ENCODE measurements at places on chromosomes 3 and 15.
A peak's percentile ranks its signal among the peaks of the same experiment; 100 is the strongest.

- no peak for DNase-seq
These were observed 871.2 kb downstream of the TUSC7 start for GRCh38 chr3:117580806-117581205.

DNA sequence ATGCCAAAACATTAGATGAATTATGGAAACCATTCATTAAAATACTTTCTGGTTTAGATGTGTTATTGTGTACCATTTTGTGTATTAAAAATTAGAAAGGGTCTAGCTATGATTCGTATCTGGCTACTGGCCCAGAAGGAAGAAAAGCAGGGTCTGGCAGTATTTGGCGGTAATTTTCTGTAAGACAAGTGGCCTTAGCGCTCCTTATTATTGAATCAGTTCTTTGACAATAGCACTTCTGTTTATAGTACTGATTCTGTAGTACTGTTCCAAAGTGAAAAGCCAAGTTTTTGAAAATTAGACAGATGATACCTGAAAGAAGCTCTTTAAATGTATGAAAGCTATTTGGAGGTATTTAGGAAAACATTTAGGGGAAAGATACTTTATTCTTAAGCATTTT, 10.2 kb downstream of the GLCE start:
- no peak for DNase-seq

- DNase-seq, result peak; percentile 56
These were observed 1.4 kb downstream of the FYTTD1 start for GRCh38 chr3:197750858-197751737.

DNA sequence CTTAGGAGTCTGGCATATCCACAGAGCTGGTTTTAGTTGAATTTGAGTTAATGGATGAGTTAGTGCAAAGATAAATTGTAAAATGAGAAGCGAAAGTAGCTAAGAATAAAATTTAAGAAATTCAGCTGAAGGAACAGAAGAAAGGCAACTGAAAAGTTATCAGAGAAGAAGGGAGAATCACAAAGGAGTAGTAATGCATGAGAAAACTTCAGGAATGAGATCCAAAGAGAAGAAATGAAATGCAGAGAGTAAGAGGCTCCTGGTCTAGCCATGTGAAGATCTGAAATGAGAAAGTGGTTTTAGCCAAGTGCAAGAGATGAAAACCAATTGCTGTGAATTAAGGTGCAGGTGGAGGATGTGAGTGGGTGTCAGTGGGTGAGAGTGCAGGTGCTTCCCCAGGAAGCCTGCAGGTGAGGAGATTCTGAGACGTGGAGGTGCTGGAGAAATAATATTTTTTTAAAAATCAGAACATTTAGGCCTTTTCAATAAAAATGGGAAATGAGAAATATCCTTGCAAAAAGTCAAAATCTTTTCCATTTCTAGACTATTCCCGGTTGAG, 18.5 kb downstream of the KBTBD8 start:
- no peak for DNase-seq

GRCh38 chr15:44275150-44275830, 13.2 kb upstream of the GOLM2 start:
- no peak for DNase-seq

DNA sequence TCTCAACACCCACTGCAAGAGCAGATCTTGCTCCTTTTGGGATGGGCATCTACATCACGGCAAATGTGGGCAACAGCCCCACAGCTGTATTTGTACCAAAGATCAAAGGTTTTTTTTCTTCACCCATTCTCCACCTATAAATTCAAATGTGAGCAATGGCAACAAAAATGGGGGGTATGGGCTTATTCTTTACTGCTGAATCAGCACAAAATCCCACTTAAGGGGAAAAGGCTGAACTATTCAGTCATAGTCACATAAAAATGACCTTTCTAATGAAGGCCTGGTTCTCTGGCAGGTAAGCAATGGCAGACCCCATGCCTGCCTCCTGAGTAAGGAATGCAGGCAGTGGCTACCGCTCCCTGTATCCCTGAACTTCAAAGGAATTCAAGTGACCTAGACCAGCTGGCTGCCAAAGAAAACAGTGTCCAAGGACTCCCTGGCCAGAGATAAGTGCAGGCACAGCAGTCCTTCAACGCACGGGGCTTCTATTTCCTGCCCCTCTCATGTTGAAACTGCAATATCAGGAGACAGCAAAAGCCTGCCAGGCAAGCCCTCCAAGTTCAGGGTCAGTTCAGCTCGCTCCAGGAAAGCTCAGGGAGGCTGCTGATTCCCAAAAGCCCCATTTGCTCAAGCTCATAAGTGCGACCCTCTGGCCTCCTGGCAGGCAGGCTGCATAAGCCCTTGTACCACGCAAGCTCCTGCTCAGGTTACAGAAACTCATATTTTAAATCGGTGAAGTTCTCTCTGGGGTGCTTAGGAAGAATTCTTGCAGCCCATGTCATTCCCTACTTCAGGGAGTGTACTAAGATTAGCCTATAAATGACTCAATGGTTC, 134.1 kb downstream of the PDZRN3 start:
- DNase-seq, result peak; percentile 34

GRCh38 chr15:42133886-42134502, 22.4 kb downstream of the PLA2G4F start:
- DNase-seq, result peak; percentile 38

- DNase-seq, result peak; percentile 57
These were observed 21.6 kb upstream of the PLXNA1 start for GRCh38 chr3:126961191-126961790.

- DNase-seq, result no peak
These were observed 23.7 kb upstream of the GPD1L start for GRCh38 chr3:32082721-32083120.

- DNase-seq, result no peak
These were observed 4.5 kb downstream of the GPR156 start for GRCh38 chr3:120280566-120280965.

DNA sequence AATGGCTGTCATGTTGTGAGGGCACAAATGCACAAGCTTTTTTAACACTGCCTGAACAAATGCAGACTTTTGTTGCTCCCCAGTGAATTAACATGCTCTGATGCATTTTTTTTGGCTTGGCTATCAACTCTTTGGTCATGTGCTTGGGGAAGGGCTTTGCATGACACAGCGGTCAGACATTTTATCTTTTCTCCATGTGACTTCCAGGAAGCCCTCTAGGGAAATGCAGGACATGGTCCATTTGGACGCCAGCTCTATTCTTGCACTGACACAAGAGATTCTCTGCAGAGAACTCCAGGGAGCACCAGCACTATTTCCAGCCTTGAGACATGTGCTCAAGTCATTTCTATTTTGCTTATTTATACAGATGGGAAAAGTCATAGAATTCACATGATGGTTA, 46.2 kb downstream of the NEK11 start:
- peak; percentile 4 for DNase-seq

GRCh38 chr3:117079997-117080396, 370.4 kb downstream of the TUSC7 start:
- no peak for DNase-seq

DNA sequence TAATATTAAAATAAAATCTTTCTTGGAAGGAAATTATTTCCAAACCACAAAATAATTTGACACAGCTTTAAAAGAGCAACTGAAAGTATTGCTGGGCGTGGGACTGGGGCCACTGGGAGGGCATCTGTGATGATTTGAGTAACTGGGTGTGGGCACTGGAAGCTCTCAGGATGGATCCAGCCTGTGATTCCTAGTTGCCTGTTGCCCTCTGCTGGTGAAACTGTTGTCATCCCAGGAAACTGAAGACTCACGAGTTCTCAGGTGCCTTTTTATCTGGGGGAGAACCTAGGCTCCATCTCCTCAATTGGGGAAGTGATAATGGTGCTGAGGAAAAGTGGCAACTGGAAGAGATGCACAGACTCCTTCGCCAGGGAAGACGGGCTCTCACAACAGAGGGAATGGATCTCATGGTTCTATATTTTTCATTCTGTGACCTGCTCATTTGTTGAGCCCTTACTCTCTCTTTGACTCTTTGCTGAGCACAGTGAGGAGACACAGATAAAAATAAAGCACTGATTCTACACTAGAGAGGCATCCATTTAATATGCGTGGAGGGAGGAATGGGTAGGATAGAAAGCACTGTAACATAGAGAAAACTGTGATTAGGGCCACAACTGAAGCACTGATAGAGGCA, 61.6 kb downstream of the TPRG1 start:
- DNase-seq, result peak; percentile 70

- DNase-seq, result no peak
These were observed 64.2 kb downstream of the BOC start for GRCh38 chr3:113275583-113275928.

DNA sequence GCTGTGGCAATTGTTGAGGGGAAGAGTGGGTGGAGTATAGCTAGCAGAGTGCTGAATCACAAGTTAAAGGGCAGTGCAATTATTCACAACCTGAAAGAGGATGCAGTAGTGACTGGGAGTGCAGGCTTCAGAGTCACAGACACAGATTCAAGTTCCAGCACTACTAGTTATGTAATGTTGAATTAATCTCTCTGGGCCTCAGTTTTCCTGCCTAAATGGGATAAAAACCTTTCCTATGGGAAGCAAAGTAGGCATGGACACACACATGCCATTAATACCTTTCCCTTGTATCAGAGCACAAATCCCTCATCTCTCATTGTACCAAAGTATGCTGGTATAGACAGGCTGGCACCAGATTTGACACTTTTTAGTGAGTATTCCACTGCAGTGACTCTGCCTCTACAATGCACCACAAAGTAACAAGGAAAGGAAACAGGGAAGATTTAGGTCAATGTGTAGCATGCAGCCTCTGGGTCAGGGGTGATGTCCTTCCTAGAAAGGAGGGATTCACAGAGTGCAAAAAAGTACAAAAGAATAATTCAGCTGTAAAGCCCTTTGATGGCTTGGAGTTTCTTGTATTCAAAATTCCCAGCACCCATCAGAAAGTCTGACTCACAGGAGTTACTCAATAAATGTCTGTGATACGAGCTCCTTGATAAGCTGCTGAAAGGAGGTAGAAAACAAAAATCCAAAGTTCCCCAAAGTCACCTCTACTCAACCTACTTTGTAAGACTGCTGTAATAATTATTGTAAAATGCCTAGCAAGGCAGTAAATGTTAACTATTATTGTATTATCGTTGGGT, 507.5 kb upstream of the TGFBR2 start:
- peak; percentile 81 for DNase-seq

- no peak for DNase-seq
These were observed 60.4 kb upstream of the SLC2A2 start for GRCh38 chr3:171086914-171087313.

DNA sequence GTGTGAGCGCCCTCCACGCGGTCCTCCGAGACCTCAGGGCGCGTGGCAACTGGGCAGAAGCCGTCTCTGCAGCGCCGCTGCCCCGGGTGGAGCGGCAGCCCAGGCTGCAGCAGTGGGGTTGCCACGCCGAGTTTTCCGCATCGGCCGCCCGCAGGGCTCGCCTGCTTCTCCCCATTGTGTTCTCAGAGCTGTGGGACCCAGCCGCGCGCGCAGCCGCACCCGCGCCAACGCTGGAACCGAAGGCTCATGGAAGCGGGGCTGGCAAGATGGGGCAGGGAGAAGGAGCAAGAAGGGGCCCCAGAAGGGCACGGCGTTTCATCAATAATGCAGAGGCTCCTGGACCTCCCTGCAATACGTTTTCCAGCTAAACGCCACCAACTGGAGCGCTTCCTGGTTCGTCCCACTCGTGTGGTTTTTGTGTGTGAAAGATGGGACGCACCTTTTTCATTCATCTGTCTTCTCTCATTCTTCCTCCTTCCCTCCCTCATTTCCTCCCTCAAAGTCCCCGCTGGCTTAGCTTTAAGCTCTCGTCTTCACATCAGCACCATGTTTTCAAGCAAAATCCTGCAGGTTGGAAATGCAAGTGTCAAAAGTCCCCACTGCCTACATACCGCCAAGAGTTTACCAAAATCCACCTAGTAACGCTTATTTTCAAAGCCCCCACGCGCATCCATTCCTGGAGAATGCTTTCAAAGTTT, 1.2 kb downstream of the ROBO1 start:
- DNase-seq, result peak; percentile 15

DNA sequence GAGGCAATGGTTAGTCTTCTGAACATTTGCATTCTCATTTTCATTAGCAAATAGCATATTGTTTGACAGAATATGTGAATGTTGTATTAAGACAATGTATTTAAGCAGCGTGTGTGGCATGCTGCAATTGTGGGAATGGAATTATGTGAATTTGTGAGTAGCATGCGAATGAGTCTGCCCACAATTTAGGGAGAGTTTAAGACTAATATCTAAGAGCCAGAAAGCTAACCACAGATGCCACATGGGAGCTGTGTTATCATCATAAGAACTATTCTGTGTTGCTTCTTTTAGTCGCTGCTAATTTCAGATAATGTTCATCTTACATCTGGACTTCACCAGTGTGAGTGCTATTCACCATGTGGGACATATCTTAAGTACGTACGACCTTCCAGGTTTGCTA, 494.5 kb downstream of the RBMS3 start:
- DNase-seq, result no peak

DNA sequence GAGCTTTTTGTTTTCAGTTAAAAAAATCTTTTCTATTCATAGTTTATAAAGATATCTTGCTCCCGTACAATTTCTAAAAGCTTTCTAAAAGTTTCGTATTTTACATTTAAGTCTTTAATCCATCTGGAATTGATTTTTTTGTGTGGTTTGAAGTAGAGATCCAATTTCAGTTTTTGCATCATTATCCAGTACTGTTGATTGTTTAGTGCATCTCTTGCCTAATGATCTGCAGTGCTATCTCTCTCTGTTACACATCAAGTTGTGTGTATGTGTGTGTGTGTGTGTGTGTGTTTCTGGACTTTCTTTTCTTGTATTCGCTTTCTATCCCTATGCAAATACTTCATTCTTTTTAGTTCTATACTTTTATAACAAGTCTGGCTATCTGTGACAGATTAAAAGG, 605.8 kb upstream of the DPPA4 start:
- no peak for DNase-seq

GRCh38 chr3:101936419-101937356, 87.4 kb downstream of the NFKBIZ start:
- peak; percentile 94 for DNase-seq

DNA sequence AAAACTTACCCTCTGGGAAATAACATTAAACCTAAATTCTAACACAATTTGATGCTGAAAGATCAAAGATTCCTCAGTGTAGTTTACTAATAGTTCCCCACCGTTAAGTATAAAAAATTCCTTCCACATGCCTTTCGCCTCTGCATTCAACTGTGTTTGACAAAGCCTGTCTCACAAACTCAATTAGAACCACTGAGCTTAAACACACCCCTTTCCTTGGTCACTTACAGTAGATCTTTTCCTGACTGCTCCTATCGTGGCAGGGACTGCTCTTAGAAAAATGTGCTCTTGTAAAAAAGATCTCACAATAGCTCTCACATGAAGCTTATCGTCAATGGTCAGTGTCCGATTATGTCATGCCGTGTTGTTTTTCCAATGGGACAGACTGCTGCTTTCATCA, 8.9 kb upstream of the KBTBD8 start:
- DNase-seq, result peak; percentile 8
